ENCODE measurements at places on chromosomes 2 and 18.

- DNase-seq: no peak
Observed at GRCh38 chr2:58629545-58630119, 388.5 kb upstream of the FANCL start.

DNA sequence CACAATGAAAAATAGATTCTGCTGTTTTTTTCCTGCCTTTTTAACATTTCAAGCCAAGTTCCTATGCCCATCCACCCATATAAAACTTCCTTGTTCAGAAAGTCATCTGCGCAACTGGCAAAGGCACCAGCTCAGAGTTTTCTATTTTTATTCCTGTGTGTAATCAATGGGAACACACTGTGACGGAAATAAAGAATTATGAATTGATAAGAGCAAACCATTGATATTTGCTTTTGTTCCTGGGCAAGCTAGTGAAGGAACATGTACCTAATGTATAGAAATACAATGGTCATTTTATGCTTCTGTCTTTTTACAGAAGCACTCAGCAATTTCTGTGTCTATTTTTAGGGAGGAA, 30.8 kb upstream of the AAK1 start:
- DNase-seq: no peak

DNA sequence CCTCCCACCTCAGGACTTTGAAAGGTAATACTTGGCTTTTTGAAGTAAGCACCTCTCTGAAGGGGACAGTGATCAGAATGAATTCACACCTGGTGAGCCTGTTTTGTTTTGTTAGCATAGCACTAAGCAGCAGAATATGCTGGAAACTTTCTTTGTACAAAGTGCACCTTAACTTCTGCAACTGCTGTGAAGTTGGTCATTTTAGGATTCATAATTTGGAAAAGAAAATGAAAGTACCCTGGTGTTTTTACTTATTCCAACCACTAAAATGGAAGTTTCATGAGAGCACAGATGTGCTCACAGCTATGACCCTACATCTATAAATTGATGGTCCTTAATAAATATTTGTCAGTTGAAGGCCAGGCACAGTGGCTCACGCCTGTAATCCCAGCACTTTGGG, 257.8 kb upstream of the STON1 start:
- no peak for DNase-seq

DNA sequence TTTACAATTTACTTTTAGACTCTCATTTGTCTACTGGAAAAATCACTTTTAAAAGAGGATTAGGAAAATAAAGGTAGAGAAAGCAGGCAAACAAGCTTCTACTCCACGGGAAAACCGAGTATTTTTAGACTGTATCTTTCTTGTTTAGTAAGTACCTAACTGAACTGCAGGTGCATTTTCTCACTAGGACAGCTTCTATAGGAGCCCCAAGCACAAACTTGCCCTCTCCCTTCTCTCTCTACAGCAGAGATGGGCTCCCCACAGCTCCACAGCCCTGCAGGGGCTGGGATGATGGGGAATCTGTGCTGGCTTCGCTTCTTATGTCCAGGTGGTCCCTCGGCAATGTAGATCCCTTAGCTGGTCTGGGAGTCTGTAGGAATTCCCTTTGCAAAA, 16.2 kb downstream of the PSTPIP2 start:
- DNase-seq: no peak

- DNase-seq: no peak
Observed at GRCh38 chr2:150584081-150584480, 96.6 kb upstream of the RND3 start.

GRCh38 chr18:58496231-58496630, 132.7 kb downstream of the ALPK2 start:
- no peak for DNase-seq

DNA sequence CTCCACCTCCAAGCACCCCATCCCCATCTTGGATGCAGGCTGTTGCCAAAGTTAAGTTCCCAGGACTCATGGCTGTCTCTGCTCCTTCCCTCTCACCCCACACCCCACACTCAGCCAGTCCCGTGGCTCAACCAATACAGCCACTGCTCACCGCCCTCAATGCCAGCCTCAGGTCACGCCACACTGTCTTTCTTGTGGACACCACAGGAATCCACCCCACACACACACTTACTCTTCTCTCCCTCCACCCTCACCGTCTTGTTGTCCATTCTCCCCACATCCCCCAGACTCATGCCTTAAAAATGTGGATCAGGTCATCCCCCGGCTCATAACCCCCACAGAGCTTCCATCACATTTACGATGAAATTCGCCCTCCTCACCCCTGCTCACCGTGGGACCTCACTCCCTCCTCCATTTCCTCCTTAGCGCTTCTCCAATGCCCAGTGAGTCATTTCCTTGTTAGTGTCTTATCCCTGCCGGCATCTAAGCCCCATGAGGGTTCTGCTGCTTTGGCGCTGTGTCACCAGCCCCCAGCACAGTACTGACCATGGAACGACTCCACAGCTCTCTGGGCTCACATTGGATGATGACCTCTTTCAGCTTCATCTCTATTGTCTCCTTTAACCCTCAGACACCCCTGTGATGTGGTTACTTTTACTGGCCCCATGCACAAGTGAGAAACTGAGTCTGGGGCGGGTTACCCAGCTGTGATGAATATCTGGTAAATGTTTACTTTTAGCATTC, 13.8 kb downstream of the MLPH start:
- no peak for DNase-seq

Measured in liver (tissue), 10 donors.